ENCODE measurements at places on chromosomes 2 and 18.

GRCh38 chr2:205409411-205409810 is 272.9 kb upstream of the NRP2 start:
- no peak for DNase-seq

GRCh38 chr18:4060427-4061281 is 394.5 kb downstream of the DLGAP1 start:
- DNase-seq = no peak

DNA sequence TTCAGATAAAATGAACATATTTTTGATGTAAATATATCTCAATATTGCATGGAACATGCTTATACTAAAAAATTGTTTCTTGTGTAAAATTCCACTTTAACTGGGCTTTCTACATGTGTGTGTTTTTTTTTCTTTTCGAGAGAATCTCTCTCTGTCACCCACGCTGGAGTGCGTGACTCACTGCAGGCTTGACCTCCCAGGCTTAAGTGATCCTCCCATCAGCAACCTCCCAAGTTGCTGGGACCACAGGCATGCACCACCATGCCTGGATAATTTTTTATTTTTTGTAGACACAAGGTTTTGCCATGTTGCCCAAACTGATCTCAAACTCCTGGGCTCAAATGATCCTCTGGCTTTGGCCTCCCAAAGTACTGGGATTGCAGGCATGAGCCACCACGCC is 254.6 kb downstream of the LOXHD1 start:
- DNase-seq = no peak

DNA sequence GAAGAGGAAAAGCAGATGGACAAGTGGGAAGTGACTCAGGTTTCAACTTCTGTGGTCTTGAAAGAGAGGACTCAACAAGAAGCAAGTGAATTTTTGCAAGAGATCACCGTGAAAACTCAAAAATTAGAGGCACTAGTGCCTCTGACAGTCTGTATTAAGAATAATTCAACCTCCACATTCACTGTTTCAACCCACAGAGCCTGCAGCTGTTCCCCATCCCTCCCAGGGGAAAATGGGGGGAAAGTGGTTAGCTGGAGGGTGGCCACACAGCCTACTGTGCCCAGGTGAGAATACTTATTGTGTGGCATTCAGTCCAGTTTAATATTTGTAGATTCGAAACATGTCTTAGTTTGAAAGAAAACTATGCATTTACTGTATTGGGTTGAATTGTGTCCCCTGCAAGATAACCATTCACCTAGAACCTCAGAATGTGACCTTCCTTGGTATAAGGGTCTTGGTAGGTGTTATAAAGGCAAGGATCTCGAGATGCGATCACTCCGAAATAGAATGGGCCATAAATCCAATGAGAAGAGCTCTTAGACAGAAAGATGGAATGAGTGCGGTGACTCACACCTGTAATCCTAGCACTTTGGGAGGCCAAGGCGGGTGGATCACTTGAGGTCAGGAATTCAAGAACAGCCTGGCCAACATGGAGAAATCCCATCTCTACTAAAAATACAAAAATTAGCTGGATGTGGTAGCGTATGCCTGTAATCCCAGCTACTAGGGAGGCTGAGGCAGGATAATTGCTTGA is 94.3 kb downstream of the IRS1 start:
- no peak for DNase-seq

- no peak for DNase-seq
Measured at GRCh38 chr18:31791817-31792579, 31.3 kb upstream of the SLC25A52 start.

GRCh38 chr2:88027697-88028389 is 11.5 kb upstream of the RNU2-63P start:
- no peak for DNase-seq

- no peak for DNase-seq
Measured at GRCh38 chr2:237180187-237180586, 94.5 kb downstream of the COPS8 start.

DNA sequence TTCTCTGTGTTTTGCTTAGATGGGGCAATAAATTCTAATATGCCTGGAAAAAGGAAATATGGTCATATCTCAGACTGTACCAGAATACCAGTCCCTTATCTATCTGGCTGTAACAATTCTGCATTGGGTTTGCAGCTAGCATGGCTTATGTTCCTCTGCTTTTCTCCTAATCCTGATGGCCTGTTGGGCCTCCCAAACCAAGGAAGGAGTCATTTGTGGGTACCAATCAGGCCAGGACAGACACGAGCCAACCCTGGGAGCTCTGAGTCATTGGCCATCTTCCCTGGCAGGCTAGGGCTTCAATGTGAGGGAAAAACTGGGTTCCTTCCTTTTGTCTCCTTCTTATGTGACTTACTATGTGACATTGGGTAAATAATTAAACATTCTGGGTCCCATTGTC is 12.0 kb downstream of the SMARCAL1 start:
- no peak for DNase-seq

- no peak for DNase-seq
Measured at GRCh38 chr18:23058746-23059415, 76.4 kb upstream of the CABLES1 start.

- no peak for DNase-seq
Measured at GRCh38 chr2:241941691-241942301, 72.3 kb downstream of the RTP5 start.

- no peak for DNase-seq
Measured at GRCh38 chr2:134341476-134341875, 87.6 kb downstream of the MGAT5 start.

DNA sequence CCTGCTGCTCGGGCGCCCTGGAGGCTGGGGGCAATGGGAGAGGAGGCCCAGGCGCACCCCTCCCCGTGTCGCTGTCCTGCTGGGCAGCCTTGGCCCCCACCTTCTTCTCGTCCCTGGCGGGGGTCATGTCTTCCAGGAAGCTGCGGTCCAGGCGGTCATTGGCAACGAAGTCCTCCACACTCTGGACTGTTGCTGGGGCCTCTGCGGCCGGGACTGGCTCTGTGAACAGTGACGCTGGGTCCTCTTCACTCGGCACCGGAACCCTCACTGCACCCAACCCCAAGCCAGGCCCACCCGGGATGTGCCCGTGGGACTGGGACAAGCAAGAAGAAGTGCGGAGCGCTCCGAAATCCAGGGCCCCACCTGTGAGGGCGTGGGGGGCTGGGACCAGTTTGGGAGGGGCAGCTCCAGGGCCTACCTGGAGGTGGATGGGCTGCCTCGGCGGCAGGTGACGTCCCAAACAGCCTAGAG is 308.0 kb downstream of the CCDC74A start:
- DNase-seq = no peak

- DNase-seq = no peak
Measured at GRCh38 chr2:88139203-88139702, 11.4 kb upstream of the FABP1 start.

- no peak for DNase-seq
Measured at GRCh38 chr2:26316845-26317244, 29.1 kb upstream of the SELENOI start.

DNA sequence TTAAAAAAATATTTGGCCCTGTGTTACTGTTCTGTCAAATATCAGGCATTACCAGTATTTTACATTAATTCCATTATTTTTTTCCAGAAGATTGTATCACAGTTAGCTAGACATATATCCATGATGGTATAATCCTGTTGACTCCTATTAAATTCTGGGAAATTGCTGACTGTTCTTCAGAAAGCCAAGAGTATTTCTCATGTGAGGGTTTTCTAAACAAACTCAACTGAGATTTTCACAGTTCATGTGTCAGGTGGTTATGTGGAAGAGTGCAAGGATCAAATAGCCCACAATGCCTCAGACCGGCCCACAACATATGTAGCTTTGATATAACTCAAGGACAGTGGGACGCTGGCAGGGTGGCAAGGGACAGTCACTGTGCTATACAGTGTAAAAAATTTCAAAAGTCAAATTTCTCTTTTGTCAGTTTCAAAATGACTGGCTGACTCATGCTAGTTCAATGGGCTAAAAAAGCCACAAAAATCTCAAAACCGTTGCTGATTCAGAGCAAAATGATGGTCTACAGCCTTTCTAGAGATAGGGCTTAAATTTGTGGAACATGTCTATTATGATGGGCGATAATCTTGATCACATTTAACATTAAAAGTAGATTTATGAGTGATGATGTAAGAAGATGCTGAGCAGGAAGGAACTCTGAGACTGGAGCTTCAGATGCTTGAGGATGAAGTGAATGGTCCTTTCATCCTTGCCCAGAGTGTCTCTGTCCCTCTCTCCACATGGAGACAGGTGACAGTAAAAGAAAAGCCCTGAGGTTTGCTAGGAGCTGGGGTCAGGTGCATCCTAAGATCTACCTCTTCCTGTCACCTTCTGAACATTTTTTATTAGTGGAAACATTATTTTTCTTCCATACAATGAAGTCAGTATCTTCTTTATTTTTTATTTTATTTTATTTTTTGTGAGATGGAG is 175.8 kb upstream of the PIEZO2 start:
- DNase-seq = no peak

DNA sequence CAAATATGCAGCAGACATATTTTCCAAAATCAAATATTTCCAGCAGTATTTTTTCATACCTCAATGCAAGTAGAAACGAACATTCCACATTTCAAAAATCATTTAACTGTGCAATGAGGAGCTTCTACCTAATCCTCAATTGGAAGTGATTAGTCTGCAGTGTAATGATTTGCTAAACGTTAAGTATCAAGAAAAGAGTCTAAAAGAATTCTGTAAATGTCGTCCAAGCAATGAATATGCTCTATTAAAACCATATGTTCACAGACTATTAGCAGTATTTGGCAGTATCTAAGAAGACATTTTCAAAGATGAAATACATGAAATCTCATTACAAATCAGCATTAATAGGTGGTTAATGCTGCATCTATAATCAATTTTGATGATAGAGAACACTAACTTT is 15.9 kb downstream of the DYM start:
- no peak for DNase-seq

GRCh38 chr2:221422516-221423209 is 149.4 kb downstream of the EPHA4 start:
- no peak for DNase-seq

DNA sequence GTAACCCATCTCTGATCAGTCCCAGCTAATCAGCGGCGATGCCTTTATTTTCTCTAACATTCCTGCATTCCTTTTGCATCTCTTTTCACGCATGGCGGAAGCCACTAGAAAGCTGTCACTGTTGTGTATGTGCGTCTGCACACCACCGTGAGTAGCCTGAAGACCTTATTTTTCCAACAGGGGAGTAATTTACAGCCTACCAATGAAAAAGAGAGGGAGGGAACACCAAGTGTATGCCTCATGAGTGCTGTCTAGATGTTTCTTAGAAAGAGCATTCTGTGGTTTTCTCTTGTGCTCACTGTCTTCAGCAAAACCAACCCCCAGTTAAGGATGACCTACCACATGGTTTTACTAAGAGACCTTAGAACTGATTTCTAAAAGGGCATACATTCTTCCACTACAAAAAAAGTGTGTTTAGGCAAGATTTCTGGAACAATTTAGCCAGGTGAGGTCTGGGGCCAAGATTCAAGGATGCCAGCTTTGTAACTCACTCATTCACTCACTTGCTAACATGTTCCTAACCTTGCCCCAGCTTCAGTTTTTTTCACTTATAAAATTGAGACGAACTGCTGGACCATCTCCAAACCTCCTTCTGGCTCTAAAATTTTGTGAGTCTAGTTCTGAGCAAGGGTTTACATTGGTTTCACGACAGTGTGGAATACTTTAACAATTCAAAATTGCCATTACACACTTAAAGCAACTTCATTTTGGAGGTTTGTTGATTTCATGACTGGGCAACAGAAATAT is 51.4 kb downstream of the BCL2 start:
- no peak for DNase-seq

- DNase-seq = no peak
Measured at GRCh38 chr2:19677825-19678518, 223.8 kb downstream of the TTC32 start.

- no peak for DNase-seq
Measured at GRCh38 chr2:212712466-212712865, 173.9 kb upstream of the ERBB4 start.

GRCh38 chr18:39741755-39742466 is 2176.3 kb upstream of the CELF4 start:
- peak; percentile 91 for DNase-seq

- no peak for DNase-seq
Measured at GRCh38 chr2:6249557-6249956, 557.4 kb downstream of the SOX11 start.

DNA sequence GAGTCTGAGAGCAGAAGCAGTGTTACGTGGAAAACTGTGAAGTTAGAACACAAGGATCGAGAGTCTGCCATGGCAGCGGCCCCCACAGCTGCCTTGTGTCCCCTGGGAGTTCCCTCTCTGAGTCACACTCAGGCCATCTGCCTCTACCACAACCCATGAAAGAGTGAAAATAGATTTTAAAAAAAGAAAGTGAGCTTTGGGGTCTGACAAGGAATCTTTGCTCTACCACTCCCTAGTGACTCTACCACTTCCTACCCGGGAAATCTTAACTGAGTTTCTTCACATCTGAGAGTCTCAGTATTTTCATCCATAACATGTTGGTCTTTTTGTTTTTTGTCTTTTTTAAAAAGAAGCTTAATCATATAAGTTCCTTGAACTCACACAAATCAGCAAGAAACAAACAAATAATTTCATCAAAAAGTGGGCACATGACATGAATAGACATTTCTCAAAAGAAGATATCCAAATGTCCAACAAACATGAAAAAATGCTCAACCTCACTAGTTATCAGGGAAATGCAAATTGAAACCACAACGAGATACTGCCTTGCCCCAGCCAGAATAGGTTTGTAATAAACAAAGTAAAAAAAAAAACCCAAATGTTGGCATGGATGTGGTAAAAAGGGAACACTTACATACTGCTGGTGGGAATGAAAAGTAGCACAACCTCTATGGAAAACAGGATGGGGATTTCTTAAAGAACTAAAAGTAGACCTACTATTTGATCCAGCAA is 2.4 kb upstream of the MSGN1 start:
- DNase-seq = no peak

DNA sequence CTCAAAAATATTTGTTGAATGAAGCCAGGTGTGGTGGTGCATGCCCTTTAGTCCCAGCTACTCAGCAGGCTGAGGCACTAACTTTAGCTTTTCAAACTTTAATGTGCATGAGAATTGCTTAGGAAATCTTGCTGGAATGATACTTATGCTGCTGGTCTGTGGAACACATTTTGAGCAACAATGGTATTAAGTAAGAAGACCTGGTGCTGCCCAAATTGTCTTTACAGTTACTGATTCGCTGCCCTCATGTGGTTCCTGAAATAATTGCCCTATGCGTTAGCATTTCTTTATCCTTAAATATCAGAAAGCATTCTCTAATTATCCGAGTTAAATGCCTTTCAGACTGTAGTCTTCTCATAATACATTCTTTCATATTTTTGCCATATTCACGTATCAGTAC is 76.0 kb upstream of the SESTD1 start:
- peak; percentile 75 for DNase-seq

GRCh38 chr18:24801001-24801400 is 340.6 kb downstream of the HRH4 start:
- DNase-seq = no peak

GRCh38 chr2:31238126-31238905 is 4.4 kb downstream of the EHD3 start:
- no peak for DNase-seq

DNA sequence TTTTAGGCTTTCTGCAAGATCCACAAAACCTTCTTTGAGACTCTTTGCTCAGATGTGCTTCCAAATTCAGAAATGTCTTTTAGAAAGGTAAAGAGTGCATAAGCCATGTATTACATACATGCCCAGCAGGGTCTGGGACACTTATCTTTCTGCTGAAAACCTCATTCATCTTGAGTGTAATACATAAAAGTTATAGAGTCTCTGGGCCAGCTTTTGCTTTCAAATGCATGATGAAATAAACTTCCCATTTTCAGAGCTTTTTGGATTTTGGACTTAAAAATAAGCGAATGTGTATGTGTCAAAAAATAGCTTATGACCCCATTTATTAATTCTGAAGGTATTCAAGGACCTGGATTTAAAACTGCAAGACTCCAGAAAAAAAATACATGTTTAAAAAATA is 8.0 kb downstream of the CYRIA start:
- DNase-seq = no peak

Data from NCI-H2029 treated with DMSO at 0.1 percent for 48 hours (cell line).